Testis (tissue), 5 donors: ENCODE measurements at places on chromosomes 11 and 22.

- H3K27me3 ChIP-seq: no peaks in the 10 kb centered on the region
- no peak overlapping the region for H3K27ac ChIP-seq
- DNase-seq: no peak
- H3K36me3 ChIP-seq: no peaks in the 10 kb centered on the region
Observed at GRCh38 chr22:21726650-21727049, 8.9 kb downstream of the YPEL1 start.

DNA sequence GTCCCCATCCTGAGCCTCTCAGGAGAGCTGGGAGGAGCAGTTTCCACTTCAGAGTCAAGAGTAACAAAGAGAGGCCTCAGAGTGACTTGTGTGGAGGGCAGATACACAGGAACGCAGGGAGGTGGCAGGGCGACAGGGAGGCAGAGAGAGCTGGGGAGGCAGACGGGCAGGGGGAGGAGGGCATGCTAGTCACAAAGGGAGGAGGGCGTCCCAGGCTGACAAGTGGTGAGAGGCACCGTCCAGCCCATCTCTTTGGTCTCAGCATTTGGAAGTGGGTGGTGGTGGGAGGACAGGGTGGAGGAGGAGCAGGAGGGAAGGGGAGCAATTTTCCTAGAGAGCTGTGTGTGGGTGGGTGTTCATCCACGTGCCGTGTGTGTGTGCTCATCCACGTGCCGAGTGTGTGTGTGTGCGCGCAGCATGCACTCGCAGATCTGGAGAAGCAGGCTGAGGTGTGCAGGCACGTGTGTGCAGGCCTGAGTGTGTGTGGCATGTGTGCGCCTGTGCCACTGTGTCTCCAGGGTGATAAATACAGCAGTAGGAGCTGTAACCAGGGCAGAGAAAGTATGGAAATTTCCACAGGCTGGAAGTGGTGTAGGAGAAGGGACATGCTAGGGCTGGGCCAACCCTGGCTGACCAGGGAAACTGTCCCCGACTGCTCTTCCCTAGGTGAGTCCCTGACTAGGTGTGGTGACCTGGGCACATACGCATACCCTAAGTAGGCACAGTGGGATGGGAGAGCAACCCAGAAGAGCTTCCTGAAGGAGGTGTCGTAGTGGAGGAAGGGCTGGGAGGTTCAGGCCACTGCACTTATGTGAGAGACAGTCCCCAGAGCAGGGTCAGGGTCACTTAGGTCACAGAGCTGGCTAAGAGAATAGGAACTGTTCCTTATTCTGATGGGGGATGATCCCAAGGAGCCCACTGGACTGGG, 7.3 kb upstream of the PDE2A start:
- peaks cover 4% of the 10 kb centered on the region for H3K4me1 ChIP-seq
- no peak for DNase-seq
- no peak overlapping the region for H3K27ac ChIP-seq
- H3K4me3 ChIP-seq: no peak overlapping the region
- H3K36me3 ChIP-seq: no peaks in the 10 kb centered on the region

DNA sequence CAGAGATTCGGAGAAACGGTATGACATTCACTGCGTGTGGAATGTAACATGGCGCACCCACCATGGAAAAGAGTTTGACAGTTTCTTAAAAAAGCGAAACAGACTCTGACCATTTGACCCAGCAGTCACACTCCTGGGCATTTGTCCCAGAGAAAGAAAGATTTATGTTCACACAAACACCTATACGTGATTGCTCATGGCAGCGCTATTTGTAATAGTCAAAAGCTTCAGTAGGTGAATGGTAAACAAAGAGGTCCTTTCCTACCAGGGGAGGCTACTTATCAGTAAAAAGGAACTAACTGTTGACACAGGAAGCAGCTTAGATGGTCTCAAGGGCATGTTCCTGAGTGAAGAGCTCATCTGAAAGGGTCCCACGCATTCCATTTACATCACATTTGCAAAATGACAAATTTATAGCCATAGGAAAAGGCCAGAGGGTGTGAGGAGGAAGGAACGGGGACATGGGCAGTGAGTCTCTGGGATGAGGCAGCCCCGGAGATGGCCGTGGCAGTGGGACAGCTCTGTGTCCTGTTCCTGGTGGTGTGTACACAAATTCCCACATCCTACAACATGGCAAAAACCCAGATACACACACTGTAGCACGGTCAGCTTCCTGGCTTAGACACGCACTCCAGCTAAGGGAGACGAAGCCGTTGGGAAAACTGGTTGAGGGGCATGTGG, 14.6 kb upstream of the KRTAP5-6 start:
- H3K4me1 ChIP-seq: no peaks in the 10 kb centered on the region
- H3K36me3 ChIP-seq: no peaks in the 10 kb centered on the region
- H3K27ac ChIP-seq: no peak overlapping the region

GRCh38 chr11:87179621-87180020, 141.9 kb downstream of the TMEM135 start:
- H3K27me3 ChIP-seq: no peaks in the 10 kb centered on the region
- H3K36me3 ChIP-seq: no peaks in the 10 kb centered on the region
- no peak overlapping the region for H3K27ac ChIP-seq
- no peak overlapping the region for H3K4me3 ChIP-seq

- H3K27ac ChIP-seq: no peak overlapping the region
- H3K27me3 ChIP-seq: no peaks in the 10 kb centered on the region
- H3K4me3 ChIP-seq: no peak overlapping the region
- DNase-seq: no peak
Observed at GRCh38 chr22:43012390-43012789, 2.6 kb downstream of the PACSIN2 start.

GRCh38 chr22:50569896-50570535, 7.3 kb upstream of the SYCE3 start:
- no peak for DNase-seq
- no peaks in the 10 kb centered on the region for H3K36me3 ChIP-seq
- H3K27ac ChIP-seq: no peak overlapping the region
- H3K4me3 ChIP-seq: no peak overlapping the region
- no peaks in the 10 kb centered on the region for H3K4me1 ChIP-seq
